Activated naive CD8-positive, alpha-beta T cell treated with anti-CD3 and anti-CD28 coated beads, Interleukin-2, amount 50 U/mL, for 16 hours (primary cell): ENCODE measurements at places on chromosomes 1 and 21.

- no peak for DNase-seq
These were observed 235.3 kb downstream of the FAF1 start for GRCh38 chr1:50724626-50725286.

DNA sequence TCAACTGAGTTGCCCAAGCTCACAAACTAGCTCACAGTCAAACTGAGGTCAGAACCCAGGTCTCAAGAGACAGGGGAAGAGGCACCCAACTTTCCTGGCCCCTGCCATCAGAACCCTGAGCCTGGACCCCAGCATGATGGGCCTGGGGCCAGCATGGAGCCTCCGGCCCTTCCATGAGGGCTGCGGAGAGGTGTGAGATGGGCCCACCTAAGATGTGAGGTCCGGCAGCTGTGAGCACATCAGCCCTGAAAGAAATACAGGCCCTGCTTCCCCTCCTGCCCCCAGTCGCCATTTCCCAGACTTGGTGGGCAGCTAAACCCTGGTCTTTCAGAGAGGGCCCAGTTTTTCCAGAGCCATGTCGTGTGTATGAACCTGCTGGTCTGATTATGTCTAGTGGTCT lies 30.6 kb downstream of the QSOX1 start:
- DNase-seq = no peak

DNA sequence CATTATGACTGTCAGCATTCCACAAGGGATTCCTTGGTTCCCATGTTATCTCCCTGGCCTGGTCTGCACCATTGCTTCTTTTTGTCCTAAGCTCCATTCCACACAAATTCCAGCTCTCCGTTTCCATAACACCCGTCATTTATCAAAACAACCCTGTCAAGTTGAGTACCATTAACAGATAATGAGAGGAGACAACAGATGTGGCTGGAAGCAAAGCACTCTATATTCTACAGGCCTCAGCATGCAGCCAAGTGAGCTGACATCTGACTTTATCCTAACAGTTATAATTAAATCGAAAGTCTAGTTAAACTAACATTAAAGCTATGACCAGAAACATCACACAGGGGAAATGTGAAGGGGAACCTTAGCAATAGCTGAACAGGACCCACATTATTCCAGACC lies 110.4 kb downstream of the RERE start:
- no peak for DNase-seq

GRCh38 chr1:199751506-199751905 lies 276.0 kb upstream of the NR5A2 start:
- no peak for DNase-seq

DNA sequence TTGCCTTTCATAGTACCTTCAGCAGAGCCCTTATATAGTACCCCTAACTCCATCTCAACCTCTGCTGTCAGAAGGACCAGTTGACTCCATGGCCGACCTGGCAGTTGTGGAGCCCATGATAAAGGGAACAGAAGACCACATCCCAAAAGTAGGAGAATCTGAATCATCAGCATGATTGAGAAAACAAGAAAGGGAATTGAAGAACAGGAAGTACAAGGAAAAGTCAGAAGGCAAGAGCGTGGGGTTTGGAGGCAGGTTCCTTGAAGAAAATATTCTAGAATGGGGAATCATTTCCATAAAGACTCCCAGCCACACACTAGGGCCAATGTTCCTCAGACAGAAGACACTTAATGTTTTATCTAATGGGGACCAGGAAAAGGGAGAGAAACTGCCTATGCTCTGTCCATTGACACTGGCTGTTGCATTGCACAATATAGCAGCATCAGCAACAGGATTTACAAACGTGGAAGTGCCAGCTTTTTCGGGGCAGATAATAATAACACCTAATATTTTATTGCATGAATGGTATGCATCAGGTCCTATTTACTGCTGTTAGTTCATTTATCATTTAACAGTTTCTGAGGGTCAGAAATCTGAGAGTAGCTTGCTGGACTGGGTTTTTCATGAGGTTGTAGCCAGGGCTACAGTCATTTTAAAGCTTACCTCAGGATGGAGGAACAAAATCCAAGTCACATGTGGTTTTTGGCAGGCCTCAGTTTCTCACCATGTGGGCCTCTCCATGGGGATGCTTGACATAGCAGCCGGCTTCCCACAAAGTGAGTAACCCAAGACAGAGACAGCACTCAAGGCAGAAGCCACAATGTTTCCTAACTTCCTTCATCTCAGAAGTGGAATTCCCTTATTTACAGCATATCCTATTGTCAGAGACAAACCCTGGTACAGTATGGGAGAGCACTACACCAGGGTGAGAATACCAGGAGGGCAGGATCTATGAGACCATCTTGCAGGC lies 483.4 kb downstream of the PLPP3 start:
- DNase-seq = no peak

GRCh38 chr1:212677573-212677972 lies 22.1 kb downstream of the BATF3 start:
- no peak for DNase-seq

GRCh38 chr1:162639718-162640117 lies 7.5 kb downstream of the DDR2 start:
- DNase-seq = no peak

DNA sequence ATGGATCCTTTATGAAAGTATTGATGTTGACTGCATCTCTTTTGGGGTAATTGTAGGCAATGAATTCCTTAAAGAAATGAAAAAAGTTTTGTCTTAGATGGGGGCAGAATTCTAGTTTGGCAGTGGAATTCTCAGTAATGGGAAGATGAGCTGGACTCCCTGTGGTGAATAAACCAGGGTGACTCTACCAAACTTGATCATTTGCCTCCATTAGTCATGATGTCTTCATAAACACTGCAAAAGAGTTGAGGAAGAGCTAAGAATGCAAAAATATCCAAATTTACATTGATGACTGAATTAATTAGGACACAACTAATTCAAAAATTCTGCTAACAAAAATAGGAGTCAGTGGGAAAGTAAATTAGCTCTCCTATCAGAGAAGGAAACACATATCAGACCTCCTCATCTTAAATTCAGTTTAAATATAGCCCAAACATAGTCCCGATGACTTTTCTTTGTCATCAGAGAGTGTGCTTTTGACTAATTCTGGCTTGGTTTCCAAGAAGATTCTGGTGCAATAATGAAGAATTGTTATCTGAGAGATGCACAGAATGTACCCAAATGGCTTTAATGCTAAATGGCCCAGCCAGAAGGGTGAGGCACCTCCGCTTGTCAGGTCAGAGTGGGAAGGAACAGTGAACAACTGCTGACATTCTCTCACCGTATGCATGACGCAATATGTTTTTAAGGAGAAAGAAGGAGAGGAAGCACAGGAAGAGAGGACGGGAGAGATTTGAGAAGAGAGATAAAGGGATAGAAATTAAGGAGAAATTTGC lies 525.1 kb downstream of the LMO4 start:
- DNase-seq = no peak

- no peak for DNase-seq
These were observed 216.9 kb upstream of the SAMSN1 start for GRCh38 chr21:14762734-14763694.

DNA sequence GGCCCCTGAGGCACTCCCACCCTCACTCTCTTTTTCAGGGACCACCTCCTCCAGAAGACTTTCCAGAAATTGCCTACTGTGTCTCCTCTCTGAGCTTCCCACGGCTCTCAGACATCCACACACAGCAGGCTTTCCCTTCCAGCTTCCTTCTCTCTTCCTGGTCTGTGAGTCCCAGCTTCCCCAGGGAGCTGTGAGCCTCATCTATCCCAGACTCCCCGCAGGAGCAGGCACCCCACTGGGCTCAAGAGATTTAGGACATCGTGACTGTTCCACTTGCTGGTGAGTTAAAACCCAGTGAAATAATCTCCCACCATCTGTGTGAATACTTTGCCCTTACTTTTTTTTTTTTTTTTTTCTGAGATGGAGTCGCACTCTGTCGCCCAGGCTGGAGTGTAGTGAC lies 22.0 kb upstream of the PRELP start:
- no peak for DNase-seq

DNA sequence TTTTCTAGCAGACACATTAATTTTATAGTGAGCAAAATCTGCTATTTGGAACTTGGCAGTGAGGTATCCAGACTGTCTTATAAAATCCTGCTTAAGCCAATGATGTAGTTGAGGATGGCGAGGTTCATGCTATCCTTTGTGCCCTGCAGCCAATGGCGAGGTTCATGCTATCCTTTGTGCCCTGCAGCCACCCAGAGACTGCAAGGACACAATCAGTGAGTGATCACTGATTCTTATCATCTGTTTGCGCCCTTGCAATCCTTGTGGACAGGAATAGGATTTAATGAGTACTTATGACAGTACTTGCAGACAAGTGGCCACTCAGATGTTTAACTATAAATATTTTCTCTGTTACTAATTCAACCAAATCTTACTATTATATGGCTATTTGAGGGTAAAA lies 112.6 kb downstream of the EIF4G3 start:
- DNase-seq = no peak

DNA sequence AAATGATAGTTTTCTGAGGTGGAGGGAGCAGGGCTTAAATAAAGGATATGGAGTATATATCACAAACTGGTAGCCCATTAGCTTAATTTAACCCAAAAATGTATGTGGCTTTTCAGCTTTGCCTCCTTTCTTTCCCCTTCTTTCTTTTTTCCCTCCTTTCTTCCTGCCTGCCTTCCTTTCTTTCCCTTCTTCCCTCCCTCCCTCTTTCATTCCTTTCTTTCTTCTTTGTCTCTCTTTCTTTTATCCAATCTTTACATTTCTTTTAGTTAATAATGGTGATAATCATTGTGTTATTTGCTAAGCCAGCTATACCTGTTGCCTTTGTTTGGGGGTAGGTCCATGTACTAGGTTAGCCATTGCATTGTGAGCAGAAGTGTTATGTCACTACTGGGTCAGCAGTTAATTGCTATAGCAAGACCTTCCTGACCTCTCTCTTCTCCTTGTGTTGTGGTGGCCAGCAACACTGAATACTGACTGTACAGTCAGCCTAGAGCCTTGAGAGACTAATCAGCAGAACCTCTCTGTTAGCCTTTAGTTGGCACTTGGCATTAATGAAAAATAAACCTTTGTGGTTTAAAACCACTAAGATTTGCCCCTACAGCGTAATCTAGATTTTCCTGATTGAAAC lies 5.1 kb downstream of the GORAB start:
- no peak for DNase-seq

DNA sequence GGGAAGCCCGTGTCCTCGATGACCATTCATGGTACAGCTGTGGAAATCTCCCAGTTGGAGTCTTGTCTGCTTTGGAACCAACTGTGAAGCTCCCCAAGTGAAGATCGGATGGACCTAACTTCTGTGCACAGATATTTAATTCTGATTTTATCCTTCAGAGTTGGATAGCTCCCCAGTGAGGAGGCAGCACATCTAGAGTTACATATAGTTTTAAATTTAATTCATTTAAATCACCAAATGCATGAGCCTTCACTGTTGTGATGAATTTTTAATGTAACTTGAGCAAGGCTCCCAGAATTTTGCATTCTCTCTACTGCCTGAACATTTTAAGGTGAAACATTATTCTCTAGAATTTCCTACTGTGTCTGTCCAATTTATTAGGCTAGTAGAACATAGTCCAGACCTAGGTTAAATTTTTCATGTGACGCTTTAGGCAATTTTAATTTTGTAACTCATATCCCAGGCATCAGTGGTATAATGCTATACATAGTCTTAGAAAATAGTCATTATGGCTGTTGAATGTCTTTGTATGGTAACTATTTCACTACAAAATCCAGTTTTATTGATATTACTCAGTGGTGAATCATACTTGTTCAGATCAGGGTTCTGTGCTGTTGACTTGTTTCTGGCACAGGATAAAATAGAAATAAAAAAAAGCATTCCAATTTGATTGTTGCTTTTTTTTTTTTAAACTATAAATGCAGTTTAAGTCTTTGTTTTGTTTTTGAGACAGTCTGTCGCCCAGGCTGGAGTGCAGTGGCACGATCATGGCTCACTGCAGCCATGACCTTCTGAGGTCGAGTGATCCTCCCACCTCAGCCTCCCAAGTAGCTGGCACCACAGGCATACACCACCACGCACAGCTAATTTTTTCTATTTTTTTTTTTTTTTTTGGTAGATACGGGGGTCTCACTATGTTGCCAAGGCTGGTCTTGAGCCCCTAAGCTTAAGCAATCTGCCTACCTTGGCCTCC lies 66.9 kb downstream of the PRDM2 start:
- no peak for DNase-seq

DNA sequence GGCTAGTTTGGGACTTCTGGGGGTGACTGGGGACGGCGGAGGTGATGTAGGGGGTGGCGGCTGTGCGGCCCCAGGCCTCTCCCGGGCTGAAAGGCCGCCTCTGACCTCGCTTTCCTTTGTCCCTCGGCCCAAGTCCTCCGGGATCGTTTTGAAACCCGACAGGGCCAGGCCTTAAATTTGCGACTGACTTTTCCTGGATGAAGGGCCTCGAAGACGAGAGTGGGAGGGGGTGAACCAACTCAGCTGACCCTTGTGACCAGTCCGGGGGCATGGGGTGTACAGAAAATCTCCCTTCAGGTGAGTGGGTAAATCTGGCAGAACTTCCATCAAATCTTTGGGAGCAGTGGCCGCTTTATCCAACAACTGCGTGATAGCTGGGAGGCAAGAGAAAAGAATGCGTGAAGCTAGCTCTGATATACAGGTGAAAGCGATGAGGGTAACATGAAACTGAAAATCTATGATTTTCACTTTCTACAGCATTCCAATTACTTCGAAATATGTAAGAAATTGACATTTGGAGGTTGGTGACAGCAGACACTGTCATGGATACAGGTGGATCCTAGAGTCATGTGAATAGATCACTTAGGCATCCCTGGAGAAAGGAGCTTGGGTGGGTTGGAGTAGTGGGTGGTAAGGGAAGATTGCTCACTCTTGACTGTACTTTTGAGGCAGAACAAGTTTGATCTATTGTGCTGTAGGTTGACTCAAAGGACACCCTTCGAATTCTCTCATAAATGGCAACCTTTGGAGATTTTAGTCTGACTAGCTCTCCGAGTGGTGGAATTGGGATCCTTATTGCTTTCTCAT lies 885 bp downstream of the AHCYL1 start:
- no peak for DNase-seq

GRCh38 chr1:74767490-74767889 lies 34.5 kb downstream of the TYW3 start:
- no peak for DNase-seq

GRCh38 chr21:45545691-45546531 lies 3.7 kb upstream of the SLC19A1 start:
- DNase-seq = no peak

DNA sequence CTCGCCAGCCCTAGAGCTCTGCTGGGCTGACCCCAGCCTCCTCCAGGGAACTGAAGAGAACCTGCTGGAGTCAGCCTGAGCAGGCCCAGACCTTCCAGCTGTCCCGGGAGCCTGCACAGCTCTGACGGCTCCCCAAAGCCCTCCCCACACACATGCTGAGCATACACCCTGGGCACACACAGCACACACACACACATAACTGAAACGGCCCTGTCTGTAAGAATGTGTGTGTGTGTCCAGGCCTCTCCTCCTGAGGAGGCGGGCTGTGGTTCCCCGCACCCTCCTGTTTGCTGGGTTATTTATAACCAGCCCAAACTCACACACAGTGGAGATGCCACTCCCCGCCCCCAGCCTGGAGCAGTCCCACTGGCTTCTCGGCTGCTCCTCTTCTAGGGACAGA lies 20.2 kb downstream of the SDC3 start:
- DNase-seq = no peak
